Nucleus accumbens (tissue), 56 donors: ENCODE measurements at places on chromosomes 3 and 15.

- DNase-seq, result no peak
Observed at GRCh38 chr3:190498293-190498692, 15.6 kb upstream of the IL1RAP start.

GRCh38 chr15:97729270-97729669, 231.2 kb upstream of the ARRDC4 start:
- DNase-seq, result no peak

DNA sequence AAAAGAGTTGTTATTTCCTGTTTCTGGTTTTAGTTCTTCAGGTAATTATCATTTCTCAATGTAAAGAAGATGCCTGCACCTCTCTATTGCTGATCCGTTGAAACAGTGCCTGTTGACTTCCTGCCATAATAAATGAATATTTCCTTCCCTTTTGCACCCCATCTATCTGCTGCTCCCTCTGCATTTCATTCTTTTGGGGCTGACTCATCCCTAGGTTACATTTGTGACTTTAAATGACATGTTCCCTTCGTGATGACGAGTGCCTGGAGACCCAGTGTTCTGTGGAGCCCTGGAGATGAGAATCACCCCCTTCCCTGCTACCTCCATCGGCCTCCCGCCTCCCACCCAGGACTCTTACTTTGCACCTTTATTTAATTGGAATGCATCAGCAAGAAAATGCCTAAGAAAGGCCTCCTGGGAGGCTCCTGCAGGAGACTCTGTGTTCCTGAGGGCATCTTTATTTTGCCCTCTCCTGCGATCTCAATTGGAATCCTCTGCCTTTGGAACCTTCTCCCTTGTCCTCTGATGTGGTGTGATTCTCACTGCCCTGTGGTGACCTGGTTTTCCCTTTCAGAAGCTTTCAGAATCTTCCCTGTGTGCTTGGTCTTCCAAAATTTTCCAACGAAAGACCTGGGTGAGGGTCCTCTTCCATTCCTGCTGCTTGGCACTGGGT, 13.7 kb downstream of the LRRK1 start:
- no peak for DNase-seq

- no peak for DNase-seq
Observed at GRCh38 chr3:165195640-165196576, at the start of gene SLITRK3. Gene SLITRK3 (minus strand): TSS chr3:165196384. CDS start chr3:165190830, 5,554 bp downstream.

DNA sequence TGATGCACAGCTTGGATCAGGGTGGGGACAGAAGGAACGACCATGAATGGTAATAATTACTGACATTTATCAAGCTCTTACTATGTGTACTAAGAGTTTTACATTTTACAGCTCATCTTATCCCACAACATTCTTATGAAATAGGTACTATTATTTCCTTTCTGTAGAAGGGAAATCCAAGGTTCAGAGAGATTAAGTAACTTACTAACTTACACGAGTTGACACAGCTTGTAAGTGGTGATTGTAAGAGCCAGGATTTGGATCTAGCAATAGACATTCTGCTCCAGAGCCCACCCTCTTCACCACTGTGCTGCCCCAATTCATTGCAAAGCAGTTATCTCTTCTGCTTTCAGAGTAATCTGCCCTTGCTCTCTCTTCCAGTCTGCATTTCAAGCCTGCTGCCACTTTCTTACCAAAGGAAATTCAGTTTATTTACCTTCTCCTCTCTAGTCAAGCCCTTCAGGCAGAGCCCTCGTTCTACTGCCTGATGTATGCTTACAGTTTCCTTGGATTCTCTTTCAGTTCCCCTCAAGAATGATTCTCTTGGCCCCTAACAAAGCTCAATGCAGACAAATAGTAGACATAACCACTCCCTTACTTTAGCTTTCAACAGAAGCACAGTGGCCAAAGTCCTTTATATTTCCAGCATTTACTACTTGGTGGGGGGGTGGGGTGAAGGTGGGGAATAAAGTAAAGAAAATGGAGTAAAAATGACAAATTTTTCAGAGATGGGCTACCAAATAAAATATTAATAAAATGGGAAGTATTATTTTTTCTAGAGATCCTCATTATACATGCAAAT, 65.8 kb downstream of the ATP8B4 start:
- DNase-seq, result no peak

DNA sequence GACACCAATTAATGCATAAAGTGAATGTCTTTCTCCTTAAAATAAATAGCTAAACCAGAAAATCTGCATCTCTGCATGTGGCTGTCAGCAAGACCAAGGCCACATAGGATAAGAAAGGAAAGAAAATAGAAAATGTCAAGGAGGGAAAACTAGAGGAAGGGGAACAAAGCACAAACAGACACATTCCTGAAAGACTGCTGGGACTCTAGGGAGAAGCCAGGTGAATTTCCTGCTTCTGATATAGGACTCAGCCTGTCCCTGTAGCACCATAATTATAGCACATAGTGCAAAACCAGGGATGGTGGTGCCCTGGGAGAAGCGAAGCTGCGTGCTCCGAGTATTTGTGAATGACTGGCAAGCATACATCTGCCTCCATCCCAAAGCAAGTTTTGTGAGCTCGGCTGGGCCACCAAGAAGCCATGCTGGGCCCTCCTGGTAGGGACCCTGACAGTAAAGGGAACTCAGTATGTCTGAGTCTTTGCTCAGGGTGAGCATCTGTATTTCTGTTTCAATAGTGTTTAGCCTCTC, 14.2 kb downstream of the FSTL1 start:
- DNase-seq, result no peak
